ENCODE measurements at places on chromosomes 3 and 15.

DNA sequence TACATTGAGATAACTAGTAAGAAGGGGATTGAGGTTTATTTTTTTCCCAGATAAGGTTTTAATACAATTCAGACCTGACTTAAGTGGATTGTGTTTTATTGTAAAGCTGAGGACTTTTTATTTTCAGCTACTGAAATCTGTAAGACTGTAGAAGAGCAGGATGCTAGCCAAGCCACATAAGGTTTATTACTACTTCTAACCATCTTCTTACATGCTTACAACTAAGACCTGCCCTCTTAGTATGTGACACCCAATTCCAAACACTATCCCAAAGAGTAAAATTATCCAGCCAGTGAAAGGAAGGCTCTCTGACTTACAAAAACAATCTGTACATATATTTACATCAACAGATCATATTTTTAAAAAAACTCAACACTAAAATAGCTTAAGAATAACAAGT lies 564.5 kb upstream of the NAALADL2 start:
- no peak for DNase-seq

GRCh38 chr3:71987828-71988227 lies 202.9 kb upstream of the PROK2 start:
- DNase-seq: no peak

- DNase-seq: peak; percentile 8
Observed at GRCh38 chr15:67680641-67681040, 138.1 kb downstream of the MAP2K5 start.

DNA sequence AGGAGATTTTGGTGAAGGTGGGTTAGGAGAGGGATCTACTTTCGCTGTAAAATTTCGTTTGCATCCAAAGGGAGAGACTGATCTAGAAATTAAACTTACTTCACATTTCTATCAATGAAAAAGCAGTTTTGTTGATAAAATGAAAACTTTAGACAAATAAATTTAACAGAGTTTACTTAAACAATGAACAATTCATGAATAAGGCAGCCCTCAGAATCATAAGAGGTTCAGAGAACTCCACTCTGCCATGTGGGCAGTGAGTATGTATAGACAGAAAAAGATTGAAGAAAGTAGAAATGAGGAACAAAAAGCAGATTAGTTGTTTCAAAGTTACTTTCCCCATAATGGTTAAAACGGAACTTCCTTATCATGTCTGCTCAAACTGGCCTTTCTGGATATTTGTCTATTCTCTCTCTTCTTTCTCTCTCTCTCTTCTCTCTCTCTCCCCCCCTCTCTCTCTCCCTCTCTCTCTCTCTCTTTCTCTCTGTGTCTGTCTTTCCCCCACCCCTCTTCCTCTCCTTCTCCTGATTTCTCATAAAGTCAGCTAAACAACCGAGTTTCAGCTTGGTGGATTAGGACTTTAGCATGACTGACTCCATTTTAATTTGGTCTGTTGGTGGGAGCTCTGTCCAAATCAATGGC lies 248.9 kb downstream of the TJP1 start:
- no peak for DNase-seq

- no peak for DNase-seq
Observed at GRCh38 chr3:18648159-18648558, 223.0 kb upstream of the SATB1 start.

DNA sequence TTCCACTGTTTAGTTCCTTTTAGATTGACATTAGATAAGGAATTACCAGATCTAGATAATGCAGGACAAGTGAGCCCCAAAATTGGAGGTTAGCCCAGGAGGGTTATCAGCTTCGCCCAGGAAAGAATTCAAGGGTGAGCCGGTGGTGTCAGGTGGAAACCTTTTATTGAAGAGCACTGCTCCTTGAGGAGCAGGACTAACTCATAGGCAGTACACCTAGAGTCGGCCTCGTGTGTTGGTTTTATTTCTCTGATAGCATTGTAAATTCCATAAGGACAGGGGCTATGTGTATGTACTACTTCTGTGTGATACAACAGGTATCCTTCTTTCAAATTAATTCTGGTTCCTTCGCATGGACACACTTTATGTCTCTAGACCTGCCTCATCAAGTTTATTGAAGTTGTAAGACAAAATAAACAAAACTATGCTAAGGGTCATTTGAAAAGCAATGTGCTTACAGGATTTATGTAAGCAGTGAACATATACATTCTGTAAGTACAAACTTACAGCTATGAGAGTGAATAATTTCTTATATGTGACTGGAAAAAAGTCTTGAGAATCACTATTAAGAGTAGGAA lies 57.2 kb downstream of the SNX4 start:
- DNase-seq: no peak

DNA sequence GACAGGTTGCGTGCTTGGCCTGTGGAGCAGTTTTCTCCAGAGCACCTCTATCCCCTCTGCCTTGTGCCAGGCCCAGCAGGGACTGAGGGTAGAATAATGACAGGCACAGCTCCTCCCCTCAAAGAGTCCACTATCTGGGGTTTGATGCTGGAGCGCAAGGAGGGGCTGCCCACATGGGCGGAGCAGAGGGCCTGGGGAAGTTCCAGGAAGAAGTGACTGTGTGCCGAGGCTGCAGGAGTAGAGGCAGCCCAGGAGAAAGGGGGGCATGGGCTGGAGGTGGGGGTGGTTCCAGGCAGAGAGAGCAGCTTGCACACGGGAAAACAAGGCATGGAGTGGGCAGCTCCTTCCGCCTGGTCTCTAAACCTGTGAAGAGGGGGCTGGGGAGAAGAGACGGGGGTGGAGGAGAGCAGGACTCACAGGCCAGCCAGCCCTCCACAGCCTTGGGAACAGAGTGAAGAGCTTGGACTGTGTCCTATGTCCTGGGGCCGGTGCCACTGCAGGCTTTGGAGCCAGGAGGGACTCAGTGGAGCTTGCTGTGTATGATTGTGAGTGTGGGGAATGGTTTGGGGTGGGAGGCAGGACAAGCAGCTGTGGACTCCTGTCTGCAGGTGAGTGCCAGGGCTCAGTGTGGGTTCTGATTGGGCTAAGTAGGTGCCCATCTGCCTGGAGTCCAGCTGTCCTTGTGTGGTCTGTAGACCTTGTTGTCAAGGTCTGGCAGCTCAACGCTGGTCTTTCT lies 48.1 kb downstream of the APBA2 start:
- no peak for DNase-seq

DNA sequence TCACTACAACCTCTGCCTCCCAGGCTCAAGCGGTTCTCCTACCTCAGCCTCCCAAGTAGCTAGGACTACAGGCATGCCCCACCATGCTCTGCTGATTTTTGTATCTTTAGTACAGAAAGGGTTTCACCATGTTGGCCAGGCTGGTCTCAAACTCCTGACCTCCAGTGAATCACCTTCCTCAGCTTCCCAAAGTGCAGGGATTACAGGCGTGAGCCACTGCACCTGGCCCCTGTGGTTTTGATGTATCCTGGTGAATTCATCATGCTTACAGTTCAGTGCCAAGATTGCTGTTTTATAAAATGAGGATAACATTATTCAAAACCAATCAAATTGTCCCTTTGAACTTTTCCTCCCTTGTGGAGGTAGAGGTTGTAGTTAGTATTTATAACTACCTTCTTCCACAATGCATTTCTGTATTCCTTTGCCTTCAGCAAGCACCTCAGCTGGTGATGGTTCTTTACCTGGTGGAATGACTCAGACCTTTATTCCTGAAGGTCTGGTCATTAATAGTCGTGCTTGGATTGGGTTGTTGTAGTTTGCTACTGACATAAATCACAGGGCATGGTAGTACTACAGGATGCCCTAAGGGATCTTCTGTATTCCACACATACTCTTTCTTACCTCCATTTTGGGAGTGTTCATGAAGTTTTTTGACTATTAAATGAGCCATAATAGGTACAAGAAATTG lies 76.9 kb downstream of the UBP1 start:
- no peak for DNase-seq

GRCh38 chr3:64417816-64418215 lies 192.6 kb upstream of the PRICKLE2 start:
- peak; percentile 76 for DNase-seq

- no peak for DNase-seq
Observed at GRCh38 chr3:116741467-116741866, 31.9 kb downstream of the TUSC7 start.

Data from amniotic epithelial cell (primary cell).